Stimulated activated CD4-positive, alpha-beta T cell treated with anti-CD3 and anti-CD28 coated beads, TNF-alpha, amount 100 ng/mL, for 1 hour (primary cell): ENCODE measurements at places on chromosomes 6 and 20.
A peak's percentile ranks its signal among the peaks of the same experiment; 100 is the strongest.

GRCh38 chr6:146357578-146358430, 185.8 kb upstream of the RAB32 start:
- DNase-seq: no peak

- DNase-seq: no peak
Observed at GRCh38 chr20:31894980-31895675, 24.7 kb downstream of the TTLL9 start.

DNA sequence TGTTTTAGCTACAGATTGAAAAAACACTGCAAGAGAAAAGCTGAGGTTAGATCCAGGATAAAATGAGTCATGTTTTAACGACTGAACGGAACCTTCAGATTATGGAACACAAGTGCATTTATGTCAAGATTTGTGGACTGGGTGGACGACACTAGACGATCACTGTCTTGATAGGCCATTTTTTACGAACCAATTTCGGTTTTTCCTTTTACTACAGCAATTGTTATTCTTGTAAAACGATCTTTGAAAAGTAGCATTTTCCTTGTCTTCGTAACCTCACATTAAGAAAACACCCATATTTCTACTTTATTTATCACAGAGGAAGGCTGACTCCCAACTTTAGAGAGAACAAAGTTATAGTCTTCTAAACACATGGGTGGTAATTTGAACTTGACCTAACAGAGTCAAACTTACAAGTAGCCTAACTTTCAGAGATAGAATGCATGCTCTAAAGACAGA, 294.2 kb upstream of the TCF21 start:
- DNase-seq: no peak

GRCh38 chr6:104596091-104596490, 263.6 kb downstream of the HACE1 start:
- DNase-seq: no peak

GRCh38 chr6:82841309-82841708, 224.3 kb downstream of the UBE3D start:
- no peak for DNase-seq

DNA sequence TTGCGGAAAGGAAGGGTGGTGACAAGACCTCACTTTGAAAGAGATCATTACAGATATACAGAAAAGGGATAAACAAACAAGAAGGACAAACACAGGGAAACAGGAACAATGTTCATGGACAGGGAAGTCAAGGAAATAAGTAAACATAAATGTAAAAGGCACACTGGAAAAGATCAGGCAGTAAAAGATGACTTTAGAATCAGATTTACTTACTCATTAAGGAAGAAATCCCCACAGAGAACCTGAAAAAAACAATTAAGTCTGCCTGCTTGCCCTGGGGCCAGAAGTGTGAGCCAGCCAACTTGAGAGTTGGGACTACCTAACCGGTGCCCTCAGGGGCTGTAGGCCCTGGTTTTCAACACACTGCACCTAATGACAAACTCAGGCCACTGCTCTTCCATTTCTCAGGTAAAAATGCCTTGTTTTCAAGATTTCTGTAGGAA, 1.7 kb downstream of the APMAP start:
- DNase-seq: no peak

DNA sequence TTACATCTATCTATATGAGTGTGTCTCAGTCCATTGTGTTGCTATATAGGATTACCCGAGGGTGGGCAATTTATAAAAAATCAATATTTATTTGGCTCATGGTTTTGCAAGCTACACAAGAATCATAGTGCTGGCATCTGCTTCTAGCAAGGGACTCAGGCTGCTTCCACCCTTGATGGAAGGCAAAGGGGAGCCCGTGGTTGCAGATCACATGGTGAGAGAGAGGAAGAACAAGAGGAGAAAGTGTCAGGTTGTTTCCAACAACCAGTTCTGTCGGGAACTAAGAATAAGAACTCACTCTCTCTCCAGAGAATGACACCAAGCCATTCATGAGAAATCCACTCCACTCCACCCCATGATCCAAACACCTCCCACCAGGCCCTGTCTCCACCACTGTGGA, 48.2 kb upstream of the TENT5A start:
- DNase-seq: no peak

DNA sequence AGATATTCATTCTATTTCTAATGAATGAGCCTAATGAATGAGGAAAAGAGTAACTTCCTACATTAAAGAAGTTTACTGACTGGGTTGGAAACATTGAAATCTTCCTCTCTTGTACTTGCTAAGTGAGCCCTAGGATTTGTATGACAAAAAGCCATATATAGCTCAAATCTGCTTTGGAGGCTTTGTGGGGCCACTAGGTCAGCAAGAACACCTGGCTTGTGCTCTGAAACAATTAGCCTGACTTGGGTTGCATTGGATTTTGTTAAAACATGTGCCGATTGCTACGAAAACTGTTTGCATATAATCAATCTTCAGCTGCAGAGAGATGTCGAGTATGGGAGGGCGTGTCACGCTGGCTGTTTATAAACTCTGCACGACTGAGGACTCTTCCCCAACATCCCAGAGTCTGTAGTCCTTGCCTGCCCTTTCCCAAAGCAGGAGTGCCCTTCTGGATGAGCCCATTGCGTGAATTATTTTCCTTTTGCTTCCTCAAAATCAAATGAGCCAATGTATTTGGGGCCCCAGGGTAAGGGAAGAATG, 684.8 kb downstream of the DHX35 start:
- no peak for DNase-seq

GRCh38 chr6:157632821-157633220, 190.2 kb upstream of the SNX9 start:
- no peak for DNase-seq

- no peak for DNase-seq
Observed at GRCh38 chr6:168704678-168705077, 263.7 kb downstream of the SMOC2 start.

DNA sequence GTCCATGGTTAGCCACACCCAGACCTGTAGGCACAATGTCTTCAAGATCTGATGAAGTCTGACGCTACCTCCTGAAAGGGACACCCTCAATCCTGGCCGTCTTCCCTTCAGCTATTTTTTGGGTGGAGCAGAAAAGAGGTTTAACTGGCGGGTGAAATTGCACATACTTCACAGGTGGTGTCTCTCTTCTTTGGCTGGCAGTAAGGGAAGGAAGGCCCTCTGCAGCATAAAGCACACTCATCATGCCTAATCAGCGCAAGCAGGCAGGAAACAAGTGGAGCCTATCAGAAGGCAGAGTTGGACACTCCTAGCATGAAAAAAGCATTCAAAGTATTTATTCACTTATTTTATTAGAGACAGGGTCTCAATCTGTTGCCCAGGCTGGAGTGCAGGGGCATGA, 32.9 kb downstream of the PNLDC1 start:
- no peak for DNase-seq

GRCh38 chr6:128363020-128363813, 157.2 kb downstream of the PTPRK start:
- DNase-seq: no peak

DNA sequence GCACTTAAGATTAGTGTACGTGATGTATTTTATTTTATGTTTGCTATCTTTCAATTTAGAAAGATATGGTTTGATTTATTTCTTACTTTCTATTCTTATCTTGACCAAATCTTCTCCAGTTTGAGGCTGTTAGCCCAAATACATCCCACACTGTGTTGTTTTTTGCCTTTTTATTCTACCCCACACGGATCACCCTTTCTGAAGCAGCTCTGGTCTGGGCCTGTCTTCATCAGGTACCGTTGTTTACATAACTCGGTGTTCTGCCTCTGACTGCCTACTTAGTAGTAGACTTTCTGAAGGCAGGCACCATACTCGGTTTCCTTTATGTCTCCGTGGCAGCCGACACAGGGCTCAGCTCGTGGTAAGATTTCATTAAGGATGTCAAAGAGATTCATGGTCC, 95.0 kb downstream of the PHACTR1 start:
- DNase-seq: no peak

- peak; percentile 59 for DNase-seq
Observed at GRCh38 chr6:110875548-110876169, 1.1 kb downstream of the AMD1 start.

GRCh38 chr20:41617059-41617901, 897 bp downstream of the CHD6 start:
- peak; percentile 15 for DNase-seq

DNA sequence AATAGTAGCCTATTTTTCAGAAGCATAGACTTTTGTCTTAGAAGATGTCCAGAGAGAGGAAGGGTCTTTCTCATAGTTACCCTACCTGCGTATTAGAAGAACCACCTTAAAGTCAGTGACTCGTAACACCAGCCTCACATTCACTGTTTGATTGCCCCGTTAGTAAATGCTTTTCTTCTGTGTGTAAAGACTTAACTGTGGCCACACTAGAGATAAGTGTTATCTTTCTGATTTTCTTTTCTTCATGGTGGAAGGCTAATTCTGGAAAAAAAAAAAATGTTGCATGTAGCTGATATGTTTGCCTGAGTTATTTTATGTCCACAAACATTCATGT, 83.9 kb downstream of the SAMD3 start:
- DNase-seq: no peak

- no peak for DNase-seq
Observed at GRCh38 chr6:157216570-157216969, 106.7 kb downstream of the TMEM242 start.

- DNase-seq: no peak
Observed at GRCh38 chr6:147057188-147057587, 147.0 kb upstream of the STXBP5 start.

DNA sequence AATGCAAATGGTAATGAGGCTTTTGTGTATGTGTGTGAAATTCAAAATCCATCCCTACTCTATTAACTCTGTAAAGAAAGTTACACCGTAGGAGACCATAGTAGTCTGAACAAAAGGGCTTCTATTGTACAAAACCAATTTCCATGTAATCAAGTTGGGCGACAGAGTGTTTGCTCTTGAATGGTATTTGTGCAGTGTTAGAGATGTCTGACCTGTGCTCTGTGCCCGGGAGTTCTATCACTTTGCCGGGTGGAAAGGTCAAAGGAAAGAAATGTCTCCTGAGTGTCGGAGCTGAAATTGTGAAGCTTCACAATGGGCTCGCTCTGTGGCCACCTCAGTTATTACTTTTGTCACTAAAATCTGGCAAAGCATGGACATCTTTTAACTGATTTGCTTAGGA, 312.0 kb downstream of the SAMD5 start:
- DNase-seq: no peak

GRCh38 chr6:141878686-141879085, 254.0 kb upstream of the GJE1 start:
- DNase-seq: no peak

- no peak for DNase-seq
Observed at GRCh38 chr6:166277018-166277417, 31.2 kb downstream of the PRR18 start.

DNA sequence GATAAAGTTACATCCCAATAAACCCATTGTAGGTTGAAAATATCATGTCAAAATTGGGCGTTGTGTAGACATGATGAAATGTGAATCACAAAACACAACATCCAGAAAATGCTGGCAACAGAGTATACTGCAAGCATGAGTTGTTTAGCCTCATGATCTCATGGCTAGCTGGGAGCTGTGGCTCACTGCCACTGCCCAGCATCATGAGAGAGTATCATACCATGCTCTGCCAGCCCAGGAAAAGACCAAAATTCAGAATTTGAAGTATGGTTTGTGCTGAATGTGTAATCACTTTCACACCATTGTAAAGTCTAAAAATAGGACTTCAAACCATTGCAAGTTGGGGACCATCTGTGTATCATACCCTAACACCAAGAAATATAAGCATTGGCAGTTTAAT, 45.2 kb upstream of the SMAP1 start:
- DNase-seq: no peak

DNA sequence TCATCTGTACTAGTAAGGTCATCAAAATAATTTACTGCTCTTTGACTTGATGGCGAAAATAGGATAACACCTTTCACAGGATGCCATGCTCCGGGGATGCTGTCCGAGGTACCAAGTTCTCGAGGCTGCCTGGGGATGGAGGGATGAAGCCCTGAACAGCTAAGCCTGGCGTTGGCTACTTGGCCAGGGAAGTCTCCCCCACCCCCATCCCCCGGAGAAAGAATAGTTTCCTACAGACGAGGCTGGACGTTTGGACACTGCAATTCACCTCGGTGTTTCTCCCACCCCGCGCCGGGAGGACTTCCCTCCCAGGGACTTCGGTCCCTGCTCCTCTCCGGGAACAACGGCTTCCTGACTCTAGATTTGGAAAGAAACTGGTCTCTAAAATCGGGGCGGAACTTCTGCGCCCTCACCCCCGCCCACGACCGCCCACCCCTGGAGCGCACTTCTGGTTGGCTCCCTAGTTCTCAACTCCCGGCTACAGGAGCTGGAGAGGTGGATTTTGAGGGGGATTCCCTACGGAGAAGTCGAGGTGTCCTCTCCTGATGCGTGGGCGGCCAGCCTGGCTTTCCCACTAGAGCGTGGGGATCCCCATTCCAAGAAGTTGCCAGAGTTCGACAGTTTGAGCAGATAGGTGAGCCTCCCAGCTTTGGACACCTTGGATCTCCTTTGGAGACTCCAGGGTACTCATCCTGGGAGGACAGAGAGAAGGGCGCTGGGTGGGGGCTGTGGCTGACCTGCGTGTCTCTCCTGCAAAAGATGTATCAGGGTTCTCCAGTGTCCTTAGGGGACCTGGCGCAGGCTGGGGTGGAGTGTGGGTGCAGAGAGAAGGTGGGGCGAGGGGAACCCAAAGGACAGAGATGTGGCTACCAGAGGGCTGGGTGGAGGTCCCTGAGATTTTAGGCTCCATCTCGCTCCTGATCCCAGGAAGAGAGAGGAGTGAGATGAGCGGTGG, 1.1 kb downstream of the PCSK2 start:
- DNase-seq: no peak

GRCh38 chr6:157675831-157676230, 147.2 kb upstream of the SNX9 start:
- no peak for DNase-seq

DNA sequence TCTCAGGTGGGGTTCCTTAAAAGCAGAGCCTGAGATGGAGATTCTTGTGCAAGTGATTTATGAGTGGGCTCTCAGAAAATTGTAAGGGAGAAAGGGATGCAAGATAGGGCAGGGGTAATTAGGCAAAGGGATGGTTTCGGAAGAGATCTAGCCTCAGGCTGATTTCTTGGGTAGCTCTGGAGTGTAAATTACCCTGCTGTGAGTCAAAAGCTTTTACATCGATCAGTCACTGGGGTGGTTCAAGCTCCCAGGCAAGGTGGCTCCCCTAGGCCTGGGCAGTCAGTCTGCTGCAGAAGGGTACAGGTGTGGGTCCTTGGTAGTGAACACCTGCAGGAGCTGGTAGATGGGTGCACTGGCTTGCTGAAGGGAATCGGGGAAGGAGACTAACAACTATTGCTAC, 11.1 kb upstream of the PM20D2 start:
- no peak for DNase-seq
